ENCODE measurements at places on chromosomes 7 and 10. TPM values are rescaled to one million over a fixed set of nuclear protein-coding genes. Genes with fewer than 3 reads are reported as not detected.

Gene GIMAP4
- not detected for total RNA-seq

Gene IFIT1B
- not detected for total RNA-seq

Gene OTUD1
- total RNA-seq = 3.8 TPM

Gene NEURL1
- not detected for total RNA-seq

Gene PODXL
- total RNA-seq = 5.5 TPM

Gene AKR1C3
- total RNA-seq = 0.75 TPM

Gene CYP17A1
- total RNA-seq = not detected

DNA sequence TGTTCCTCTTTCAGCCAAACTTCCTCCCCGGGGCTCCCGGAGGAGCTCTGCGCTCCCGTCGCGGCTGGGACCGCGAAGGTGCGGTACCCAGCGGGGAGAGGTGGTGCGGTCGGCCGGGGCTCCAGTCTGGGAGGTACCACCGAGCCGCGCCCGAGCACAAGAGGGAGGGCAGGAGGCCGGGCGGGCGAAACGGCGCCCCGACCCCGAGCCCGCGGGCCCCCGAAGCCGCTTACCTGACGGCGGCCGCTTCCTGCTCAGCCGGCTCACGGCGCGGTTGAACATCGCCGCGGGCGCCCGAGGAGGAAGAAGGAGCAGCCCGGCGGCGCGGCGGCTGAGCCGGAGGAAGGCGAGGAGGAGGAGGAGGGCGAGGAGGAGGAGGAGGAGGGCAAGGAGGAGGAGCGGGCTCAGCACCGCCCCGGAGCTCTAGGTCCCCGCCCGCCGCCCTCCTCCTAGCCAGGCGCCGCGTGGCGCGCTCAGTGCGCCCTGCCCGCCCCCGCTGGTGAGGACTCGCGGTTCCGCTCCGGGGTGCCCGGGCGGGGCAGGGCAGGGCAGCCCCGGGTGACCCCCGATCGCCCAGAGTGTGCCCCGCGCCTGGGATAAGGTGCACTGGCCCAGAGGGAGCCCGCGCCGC lies at the start of gene RGS10:
RGS10 (minus strand) TSS at position 363 of the 631 bp plus-strand sequence; CDS start at position 282, 81 bp downstream.
- peak; percentile 68 for DNase-seq

GRCh38 chr7:35760143-35760745 lies 40.6 kb upstream of the SEPTIN7 start:
- no peak for DNase-seq

- no peak for DNase-seq
These were observed 81.9 kb upstream of the DNAAF5 start for GRCh38 chr7:644381-645305.

DNA sequence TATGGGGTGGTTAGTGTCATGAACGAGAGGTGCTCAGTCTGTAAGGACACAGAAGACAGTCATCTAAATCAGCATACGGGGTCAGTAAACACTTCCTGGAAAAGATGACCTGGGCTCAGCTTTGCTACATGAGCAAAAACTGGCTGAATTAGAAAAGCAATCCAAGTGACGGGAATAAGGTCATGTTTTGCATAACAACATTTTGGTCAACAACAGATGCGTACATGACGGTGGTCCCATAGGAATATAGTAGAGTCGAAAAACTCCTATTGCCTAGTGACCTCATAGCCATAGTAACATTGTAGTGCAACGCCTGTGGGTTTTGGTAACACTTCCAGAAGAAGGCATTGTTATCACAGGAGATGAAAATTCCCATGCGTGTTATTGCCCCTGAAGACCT lies 92.9 kb downstream of the CTNNA3 start:
- DNase-seq = no peak

DNA sequence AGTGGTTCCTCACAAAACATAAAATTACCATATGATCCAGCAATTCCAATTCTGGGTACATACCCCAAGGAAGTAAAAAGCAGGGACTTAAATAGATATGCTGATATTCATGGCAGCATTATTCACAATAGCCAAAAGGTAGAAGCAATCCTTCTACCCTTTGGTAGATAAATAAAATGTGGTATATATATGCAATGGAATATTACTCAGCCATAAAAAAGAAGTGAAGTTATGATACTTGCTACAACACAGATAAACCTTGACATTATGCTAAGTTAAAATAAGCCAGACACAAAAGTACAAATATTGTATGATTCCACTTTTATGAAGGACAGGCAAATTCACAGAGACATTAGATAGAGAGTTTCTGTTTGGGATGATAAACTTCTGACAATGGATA lies 13.3 kb downstream of the JMJD1C start:
- DNase-seq = no peak

DNA sequence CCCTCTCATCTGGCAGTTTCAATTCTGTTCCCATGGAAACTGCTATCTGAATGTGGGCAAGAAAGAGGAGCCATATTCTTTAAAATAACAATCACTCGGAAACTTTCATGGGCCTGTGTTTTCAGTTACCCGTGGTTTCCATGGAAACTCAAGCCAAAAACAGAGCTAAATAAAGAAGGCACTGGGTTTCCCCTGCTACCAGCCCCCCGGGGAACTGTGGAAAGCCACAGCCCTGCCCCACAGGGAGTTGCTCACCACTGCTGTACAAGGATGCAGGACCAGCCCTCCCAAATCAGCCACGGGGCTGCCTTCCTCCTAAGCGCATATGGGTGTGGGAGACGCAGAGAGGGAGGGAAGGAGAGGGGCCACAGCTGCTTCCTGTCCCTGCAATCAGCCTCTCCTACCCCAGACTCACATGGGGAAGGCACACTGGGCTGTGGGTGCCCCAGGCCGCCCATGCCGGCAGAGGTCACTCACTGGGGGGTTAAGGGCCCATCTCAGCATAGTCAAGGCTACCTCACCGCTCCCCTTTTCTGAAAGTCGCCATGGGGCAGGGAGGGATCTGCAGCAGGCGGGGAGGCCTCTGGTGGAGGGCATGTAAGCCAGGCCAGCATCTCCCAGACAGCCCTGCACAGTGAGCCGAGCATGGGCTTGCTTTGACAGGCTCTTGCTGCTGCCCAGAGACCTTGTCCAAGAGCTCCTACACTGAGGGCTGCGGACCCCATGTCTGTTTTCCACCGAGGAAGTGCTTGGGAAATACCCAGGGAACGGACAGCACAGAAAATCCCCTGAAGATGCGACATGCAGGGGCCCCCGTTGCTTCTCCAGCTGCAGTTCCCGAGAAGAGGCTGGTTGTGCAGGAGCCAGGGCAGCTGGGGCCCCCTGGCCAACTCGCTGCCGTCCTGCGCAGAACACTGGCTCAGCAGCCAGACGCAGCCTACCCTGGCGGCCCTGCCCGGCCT lies 157.3 kb upstream of the PPP2R2D start:
- peak; percentile 34 for DNase-seq

DNA sequence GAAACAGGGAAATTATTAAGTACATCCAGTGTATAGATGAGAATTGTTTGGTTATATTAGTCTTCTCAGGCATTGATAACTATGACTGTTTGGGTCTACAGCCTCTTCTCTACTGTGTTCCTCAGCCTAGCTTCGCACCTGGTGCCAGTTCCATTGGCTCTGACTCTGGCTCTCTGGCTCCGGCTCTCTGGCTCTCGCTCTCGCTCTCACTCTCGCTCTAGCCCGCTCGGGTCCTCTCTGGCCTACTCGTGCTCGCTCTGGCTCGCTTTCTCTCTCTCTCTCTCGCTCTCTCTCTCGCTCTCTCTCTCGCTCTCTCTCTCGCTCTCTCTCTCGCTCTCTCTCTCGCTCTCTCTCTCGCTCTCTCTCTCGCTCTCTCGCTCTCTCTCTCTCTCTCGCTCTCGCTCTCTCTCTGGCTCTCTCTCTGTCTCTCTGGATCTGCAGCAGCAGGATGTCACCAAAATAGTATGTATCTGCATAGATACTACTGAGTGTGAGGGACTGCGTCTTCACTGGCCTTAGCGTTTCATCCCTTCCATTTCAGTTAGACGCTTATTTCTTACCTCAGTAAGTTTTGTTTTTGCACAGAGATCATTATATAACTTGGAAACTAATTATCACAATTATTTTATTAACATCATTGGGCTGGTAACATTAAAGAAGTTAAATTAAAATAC lies 6.5 kb upstream of the SSBP1 start:
- DNase-seq = no peak

DNA sequence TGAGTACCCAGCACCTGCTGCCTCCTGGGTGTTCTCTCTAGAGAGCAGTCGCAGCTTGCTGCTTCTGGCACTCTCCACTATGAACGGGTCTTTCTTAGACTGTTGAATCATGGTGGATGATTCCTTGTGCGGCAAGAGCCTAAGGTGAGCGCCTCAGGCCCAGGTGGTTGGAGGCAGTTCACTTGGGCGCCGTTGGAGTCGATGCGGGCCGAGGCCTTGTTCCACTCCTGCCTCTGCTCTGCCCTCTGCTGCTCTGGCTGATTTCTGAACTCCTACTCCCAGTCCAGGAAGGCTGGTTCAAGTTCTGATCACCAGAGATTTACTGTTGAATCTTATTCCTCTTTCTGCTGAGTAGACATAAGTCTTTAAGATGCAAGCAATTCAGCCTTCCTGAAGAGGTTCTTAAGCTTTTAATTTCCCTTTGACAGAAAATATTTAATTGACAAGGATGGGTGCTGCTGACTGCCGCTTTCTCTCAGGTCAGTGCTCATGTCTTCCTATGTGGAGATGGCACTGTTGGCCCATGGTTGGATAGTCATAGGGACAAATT lies 10.4 kb downstream of the YKT6 start:
- no peak for DNase-seq

DNA sequence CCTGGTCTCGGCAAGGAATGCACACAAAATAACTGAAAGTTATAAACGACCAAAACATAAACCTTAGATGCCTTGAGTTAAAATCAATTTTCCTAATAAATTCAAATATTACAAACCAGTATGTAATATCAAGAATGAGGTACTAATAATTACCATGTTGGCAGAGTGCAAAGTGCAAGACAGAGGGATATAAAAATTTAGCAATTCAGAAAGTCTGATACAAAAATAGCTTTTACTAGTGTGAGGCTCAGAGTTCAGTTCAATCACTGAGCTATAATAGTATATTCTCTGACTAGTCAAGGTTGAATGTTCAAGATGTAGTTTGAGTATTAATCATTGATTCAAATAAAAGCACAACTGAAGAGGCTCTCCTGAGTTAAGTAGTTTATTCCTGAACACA lies 4.8 kb upstream of the AUTS2 start:
- no peak for DNase-seq

GRCh38 chr7:179209-179681 lies 13.1 kb upstream of the FAM20C start:
- no peak for DNase-seq

GRCh38 chr7:80493121-80493849 lies 18.6 kb downstream of the GNAT3 start:
- no peak for DNase-seq

DNA sequence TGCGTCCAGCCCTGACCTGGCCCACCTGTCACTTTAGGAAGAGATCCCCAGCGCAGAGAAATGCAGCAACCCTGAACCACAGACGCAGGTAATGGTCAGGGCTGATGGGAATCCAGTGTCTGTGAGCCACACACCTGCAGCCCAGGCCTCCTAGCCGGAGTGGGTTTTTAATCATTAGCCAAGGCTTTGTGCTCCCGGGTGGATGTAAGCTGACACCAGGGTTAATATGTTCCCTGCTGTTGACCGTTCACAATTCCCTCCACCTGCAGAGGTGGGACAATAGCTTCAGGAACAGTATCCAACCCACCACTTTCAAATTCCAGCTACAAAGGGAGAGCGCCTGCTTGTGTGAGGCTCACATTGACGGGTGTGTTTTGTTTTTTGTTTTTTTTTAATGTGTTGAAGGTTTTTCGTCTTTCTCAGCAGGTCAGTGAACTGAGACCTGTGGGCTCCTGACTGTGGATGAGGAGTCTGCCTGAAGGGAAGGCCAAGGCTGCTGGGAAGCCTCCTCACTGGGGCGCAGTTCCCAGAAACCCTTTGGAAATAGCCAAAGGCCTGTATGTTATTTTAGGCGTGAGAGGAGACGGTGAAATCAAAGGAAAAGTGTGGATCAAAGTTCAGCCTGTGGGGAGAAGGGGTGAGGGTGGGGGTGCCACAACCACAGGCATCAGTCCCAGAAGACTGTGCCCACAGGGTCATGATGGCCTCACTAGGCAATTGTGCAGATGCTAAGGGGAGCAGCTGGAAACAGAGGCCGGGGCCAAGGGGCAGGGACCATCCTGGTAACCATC lies 111.1 kb downstream of the TNS3 start:
- no peak for DNase-seq

DNA sequence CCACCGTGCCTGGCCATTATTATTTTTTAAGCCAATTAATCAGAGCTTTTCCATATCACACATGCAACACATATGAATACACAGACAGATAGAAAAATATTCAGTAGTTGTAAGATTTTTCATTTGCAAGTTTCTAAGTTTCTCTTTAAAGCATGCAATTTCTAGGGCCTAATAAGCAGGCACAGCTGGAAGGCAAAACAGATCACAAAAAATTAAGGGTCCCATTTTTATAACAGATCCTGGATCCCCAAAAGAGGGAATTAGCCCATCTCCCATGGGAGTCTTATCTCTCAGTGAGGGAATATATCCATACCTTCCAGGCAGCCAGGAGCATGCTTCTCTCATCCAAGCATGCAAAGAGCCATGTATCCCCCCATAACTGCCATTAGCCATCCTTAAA lies 31.2 kb upstream of the ZNF365 start:
- DNase-seq = no peak

GRCh38 chr10:9682802-9683201 lies 1334.9 kb upstream of the CELF2 start:
- DNase-seq = no peak

GRCh38 chr10:22341190-22341925 lies 3.9 kb upstream of the SPAG6 start:
- DNase-seq = no peak

GRCh38 chr10:102775201-102775934 lies 31.6 kb downstream of the WBP1L start:
- DNase-seq = no peak

DNA sequence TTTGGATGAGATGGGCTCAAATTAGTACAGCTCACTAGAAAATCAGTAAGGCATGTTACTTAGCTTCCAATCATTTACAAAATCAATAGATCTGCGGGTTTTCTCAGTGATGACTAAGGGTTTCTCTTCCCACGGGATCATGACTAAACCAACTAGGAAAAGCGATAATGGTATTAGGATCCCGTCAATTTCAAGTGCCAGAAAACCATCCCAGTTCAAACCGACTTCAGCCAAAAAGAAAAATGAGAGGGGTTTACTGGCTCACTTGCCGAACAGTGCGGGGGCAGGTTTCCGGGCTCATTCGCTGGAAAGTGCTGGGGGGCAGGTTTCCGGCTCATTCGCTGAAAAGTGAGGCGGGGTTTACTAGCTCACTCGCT lies 62.1 kb upstream of the LYZL2 start:
- no peak for DNase-seq

DNA sequence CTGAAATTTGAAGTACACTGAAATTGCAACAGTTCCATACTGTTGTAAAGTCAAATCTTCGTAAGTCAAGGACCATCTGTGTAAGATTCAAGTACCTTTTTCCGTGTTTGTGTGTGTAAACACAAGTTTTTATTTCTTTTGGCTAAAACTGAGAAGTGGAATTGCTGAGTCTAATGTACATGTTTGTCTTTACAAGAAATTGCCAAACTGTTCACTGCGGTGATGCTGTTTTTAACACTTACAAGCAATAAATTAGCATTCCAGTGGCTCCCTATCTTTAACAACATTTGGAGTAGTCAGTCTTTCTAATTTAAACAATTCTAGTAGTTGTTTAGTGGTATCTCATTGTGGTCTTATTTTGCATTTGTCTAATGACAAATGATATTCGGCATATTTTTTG lies 23.3 kb downstream of the CALD1 start:
- DNase-seq = no peak

All from SJSA1 (cell line).